ENCODE measurements at places on chromosomes 5 and 9.

GRCh38 chr5:179120951-179121666 lies 60.9 kb downstream of the ZNF354C start:
- DNase-seq, result no peak

DNA sequence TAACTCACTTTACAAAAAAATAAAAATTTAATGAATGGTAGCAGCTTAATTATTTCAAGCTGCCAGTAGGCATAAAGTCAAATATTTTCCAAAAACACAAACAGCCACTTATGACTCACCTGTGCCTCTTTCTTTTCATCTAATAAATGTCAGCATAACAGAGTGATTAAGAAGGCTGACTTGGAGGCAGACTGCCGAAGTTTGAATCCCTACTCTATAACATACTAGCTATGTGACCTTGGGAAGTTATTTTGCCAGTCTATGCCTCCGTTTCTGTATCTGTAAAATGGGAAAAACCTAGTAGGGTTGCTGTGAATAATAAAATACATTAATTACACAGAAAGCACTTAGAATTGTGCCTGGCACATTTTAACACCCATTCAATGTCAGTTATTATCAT lies 33.8 kb downstream of the FANCC start:
- no peak for DNase-seq

DNA sequence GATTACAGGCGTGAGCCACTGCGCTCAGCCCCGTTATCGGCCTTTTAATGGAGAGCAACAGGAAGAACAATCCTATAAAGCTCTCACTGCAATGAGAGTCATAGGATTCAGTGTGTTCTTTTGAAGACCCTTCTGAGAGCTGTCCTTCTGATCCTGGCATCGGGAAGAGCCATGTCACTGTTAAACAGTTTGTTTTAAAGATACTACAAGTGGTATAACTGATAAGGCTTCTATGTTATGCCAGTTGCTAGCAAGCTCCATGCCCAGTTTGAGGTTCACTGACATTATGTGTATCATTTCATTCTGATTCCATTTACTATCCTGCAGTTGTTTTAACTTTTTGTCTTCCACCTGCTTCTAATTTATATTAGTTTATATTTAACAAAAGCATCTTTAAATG lies 55.8 kb downstream of the GNAQ start:
- DNase-seq, result no peak

DNA sequence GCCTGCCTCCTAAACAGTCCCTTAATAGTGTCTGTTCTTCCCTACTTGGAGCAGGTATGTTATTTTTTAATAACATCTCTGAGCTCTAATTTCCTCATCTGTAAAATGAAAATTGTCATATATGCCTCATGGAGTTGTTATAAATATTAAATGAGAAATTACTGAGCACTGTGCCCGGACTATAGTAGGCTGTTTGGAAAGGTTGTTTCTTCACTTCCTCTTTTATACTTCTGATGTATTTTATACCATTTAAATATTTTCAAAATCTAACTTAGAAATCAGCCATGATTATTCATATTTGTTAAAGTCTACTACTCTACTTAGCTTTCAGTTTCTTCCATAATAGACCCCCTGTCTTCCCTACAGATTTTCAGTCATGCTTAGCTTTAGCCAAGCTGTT lies 30.5 kb upstream of the HAPLN1 start:
- no peak for DNase-seq

DNA sequence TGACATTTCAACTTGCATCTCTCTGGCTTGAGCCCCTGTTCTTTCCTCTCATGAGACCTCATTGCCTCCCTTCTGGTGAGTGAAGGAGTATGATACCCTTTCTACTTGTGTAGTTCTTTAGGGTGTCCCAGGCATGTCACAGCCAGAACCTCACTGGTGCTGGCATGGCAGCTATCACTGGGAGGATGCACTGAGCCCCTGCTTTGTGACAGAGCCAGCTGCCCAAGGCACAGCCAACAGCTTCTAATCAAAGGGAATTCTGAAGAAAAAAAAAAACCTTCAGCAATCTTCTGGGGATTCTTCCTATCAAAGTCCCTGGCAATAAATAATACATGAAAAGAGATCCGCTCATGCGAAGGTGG lies 652.6 kb upstream of the KLF4 start:
- DNase-seq, result no peak

- DNase-seq, result no peak
Measured at GRCh38 chr9:82606492-82607382, 456.2 kb downstream of the RASEF start.

- no peak for DNase-seq
Measured at GRCh38 chr5:60776343-60776742, 67.7 kb downstream of the ELOVL7 start.

DNA sequence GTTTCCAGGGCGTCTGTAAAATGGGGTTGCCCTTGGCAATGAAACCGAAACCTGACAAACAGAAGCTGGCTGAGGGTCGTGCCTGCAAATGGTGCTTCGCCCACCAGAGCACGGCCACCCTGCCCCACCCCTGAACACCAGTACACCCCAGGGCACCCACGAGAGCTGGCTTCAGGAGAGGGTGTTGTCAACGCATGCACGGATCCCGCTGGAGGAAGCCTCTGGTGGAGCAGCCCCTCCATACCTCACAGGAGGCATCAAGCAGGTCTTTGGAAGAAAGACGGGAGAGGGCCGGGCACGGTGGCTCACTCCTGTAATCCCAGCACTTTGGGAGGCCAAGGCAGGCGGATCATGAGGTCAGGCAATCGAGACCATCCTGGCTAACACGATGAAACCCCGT lies 8.6 kb downstream of the SLC6A3 start:
- no peak for DNase-seq
